Tibial artery (tissue), 4 donors: ENCODE measurements at places on chromosomes 13 and 19.

DNA sequence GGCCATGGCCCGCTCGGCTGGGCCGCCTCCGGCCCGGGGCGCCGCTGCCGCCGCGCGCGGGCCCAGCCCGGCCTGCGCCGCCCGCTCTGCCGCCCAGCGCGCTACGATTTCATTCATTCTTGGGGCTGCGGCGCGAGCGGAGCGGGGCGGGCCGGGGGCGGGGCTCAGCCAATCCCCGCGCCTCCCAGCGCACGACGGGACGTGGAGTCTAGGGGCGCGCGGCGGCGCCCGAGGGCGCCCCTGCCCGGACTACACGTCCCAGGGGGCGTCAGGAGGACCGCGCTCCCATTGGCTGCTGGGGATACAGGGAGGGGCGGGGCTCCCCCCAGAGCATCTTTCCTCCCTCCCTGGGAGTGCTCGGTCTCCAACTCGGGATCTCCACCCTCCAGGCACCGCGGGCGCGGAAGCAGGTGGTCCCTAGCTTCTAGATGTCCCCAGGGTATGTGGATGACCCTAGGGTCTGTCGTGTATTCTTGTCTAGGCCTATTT, 5.6 kb upstream of the DPF1 start:
- no peak for DNase-seq

- no peak for DNase-seq
Measured at GRCh38 chr13:27476943-27477703, 26.8 kb upstream of the MTIF3 start.

DNA sequence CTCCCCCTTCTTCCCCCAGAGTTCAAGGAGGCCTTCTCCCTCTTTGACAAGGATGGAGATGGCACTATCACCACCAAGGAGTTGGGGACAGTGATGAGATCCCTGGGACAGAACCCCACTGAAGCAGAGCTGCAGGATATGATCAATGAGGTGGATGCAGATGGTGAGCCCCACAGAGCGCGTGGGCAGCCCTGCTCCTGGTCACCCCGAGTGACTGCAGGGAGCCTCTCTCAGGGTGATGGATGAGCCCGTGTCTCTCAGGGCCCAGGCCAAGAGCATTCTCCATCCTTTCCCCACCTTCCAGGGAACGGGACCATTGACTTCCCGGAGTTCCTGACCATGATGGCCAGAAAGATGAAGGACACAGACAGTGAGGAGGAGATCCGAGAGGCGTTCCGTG, 7.0 kb downstream of the CALM3 start:
- no peak for DNase-seq

- no peak for DNase-seq
Measured at GRCh38 chr13:49683489-49683888, 7.8 kb downstream of the EBPL start.

DNA sequence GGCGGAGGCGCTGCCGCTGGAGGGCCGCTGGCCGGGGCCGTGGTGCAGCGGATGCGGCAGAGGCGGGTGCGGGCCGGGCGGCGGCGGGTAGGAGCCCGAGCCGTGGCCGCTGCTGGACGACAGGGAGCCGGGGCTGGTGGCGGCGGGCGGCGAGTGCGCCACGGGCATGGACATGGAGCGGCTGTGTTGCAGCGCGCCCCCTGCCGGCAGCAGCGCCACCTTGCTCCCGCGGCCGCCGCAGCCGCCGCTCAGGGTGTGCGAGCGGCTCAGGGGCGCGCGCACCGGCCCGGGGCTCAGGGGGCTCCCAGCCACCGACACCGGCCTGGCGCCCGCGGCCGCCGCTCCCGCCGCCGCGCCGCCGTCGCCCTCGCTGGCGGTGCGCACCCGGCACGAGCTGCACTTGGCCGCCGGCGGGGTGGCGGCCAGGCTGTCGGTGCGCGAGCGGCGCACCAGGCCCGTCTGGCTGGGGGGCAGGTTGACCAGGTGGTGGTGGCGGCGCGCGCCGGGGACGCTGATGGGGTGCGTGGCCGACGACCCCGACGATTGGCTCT, 1.7 kb downstream of the IRS2 start:
- DNase-seq: peak; percentile 60

DNA sequence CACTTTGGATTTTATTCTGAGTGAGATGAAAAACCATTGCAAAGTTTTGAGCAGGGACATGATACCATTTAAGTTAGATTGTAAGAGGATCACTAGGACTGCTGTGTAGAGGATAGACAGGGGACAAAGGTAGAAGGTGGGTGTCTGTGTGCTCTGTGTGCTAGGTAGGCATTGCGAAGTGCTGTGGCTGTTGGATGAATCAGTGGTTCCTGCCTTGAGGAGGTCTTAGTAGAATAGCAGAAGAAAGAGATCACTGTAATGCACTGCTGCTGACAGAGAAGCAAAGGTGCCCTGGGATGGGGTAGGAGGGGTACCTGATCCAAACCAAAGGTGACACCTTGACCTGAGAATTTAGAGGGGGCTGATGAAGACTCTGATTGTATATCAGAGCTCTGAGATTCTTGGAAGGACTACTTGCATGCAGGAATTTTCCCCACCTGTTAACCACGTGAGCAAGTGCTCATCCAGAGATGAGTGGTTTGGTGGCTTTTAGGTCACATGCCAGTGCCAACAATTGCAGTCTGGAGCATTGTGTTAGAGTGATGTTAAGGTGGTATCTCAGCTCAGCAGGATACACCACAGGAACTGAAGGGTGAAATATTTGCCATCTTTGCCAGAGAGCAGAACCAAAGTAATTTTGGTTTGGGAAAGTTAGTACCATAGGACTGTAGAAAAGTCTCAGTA, 10.8 kb downstream of the WASF3 start:
- no peak for DNase-seq

- no peak for DNase-seq
Measured at GRCh38 chr13:88063741-88064140, 392.6 kb downstream of the SLITRK5 start.
